ENCODE measurements at places on chromosomes 13 and 19.

GRCh38 chr13:97018029-97018819, 23.9 kb upstream of the OXGR1 start:
- no peak overlapping the region for H3K27ac ChIP-seq
- H3K27me3 ChIP-seq, result no peaks in the 10 kb centered on the region
- H3K4me3 ChIP-seq, result peak overlapping the region; percentile 24
- H3K36me3 ChIP-seq, result no peaks in the 10 kb centered on the region
- peak; percentile 49 for DNase-seq

DNA sequence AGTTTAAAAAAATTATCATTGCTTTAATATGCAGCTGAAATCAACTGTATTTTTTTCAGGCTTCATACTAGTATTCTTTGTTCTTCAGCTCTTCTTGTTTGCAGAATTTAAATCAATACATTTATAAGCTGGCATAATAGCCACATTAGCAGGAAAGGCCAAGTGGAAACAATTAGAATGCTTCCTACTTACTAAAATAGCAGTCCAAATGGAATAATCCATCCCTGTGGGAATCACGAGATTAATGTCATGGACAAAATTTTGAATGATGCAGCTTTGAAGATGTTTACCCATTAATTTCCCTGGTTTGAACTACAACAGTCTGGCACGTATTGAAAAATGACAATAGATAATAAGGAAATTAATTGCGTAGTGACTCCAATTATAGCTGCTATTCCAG, 2650.8 kb downstream of the PCDH9 start:
- no peak overlapping the region for H3K27ac ChIP-seq
- no peaks in the 10 kb centered on the region for H3K4me1 ChIP-seq
- no peaks in the 10 kb centered on the region for H3K27me3 ChIP-seq
- H3K4me3 ChIP-seq, result no peak overlapping the region

GRCh38 chr13:111099290-111099689, 15.8 kb upstream of the ARHGEF7 start:
- H3K4me3 ChIP-seq, result no peak overlapping the region
- H3K36me3 ChIP-seq, result no peaks in the 10 kb centered on the region
- DNase-seq, result no peak
- H3K27ac ChIP-seq, result no peak overlapping the region
- H3K27me3 ChIP-seq, result no peaks in the 10 kb centered on the region

GRCh38 chr19:15372891-15373301, 6.7 kb downstream of the AKAP8 start:
- DNase-seq, result no peak
- H3K4me1 ChIP-seq, result peaks cover 12% of the 10 kb centered on the region
- peaks cover 36% of the 10 kb centered on the region for H3K36me3 ChIP-seq
- H3K27ac ChIP-seq, result no peak overlapping the region
- H3K27me3 ChIP-seq, result no peaks in the 10 kb centered on the region

DNA sequence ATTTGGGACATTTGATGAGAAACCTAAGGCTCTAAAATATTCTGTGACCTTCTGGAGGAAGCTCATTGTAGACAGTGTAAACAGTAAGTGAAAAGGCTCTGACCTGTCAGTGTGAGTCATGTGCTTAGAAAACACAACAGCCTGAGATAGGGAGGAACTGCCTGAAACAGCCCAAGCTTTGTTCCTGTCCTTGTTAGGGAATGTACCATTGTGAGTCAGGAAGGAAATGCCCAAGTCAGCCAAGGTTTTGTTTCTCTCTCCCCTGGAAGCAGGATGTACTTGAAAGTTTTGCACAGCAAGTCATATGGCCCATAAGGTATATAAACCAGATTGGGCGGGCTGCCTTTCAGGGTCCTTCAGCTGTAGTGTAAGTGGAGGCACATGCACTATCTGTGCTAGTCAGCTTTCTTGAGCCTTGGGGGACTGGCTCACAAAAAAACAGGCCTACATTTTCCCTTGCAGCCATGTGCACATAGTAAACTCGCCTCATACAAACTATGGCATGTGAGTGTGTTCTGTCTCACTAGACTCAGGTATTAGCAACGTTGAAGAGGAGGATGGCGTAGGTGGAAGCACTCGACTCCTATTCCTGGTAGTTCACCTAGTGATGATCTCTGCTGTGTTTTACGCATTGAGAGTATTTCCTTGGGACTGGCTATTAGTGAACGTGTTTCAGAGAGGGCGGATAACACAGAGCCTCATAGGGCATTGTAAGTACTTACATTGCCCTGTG, 141.2 kb upstream of the KLHL1 start:
- H3K27ac ChIP-seq, result no peak overlapping the region
- H3K36me3 ChIP-seq, result no peaks in the 10 kb centered on the region
- DNase-seq, result peak; percentile 13
